ENCODE measurements at places on chromosomes 4 and X.

DNA sequence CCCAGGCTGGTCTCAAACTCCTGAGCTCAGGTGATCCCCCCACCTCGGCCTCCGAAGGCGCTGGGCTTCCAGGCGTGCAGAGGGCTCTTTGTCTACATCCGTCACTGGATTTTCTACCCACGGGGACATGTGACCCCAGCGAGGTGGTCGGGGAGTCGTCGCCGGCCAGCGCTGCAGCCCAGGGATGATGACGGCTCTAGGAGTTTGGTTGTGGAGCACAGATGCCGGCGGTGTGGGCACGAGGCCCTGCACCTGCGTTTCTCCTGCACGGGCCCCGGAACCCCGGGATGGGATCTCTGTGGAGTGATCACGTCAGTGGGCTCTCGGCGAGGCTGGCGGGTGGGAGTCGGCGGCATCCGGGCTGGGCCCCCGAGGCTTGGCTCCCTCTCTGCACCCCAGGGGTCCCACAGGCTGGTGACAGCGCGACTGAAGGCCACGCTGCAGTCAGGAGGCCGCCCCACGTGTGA lies 9.1 kb upstream of the GTPBP6 start:
- DNase-seq = no peak

DNA sequence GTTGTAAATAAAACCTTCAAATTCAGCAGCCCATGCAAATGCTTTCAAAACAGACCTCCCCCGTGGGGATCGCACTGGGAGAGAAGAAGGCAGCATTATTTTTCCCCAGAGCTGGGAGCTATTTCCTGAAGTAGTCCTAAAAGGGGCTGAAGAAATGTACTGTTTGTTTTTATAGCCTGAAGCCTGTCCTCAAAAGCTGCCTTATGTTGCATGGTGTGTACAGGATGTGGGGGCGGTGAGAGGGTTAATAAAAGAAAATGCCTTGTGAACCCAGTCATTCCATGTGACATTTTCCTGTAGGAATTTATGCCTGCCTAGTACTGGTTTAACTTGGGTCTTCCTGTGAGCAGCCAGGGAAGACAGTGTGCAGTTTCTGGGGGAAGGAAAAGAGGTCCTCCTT lies 144.1 kb downstream of the SOWAHB start:
- no peak for DNase-seq

GRCh38 chr4:137949746-137950145 lies 292.4 kb downstream of the SLC7A11 start:
- no peak for DNase-seq

- DNase-seq = no peak
Observed at GRCh38 chr4:127015667-127016117, 617.1 kb upstream of the INTU start.

DNA sequence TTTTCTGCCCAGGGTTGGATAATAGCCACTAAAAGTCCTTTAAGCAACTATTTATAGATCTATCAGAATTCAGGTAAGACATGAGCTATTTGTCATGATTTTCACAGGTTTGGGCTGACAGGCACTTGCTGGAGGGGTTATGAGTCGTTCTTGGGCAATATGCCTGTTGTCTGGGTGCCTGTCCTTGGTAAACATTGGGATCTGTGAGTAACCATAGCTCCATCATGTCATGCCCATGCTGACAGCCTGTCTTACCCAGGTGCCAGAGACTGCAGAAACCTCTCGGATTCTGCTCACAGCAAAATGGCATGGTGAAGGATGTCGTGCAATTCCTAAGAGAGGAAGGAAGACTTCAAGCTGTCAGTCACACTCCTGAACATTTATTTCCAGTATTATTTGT lies 116.0 kb upstream of the PUDP start:
- DNase-seq = no peak

- no peak for DNase-seq
Observed at GRCh38 chr4:108337923-108338322, 169.2 kb upstream of the LEF1 start.

- no peak for DNase-seq
Observed at GRCh38 chr4:39825741-39826231, 127.8 kb downstream of the UBE2K start.

- no peak for DNase-seq
Observed at GRCh38 chr4:37652747-37653527, 33.2 kb downstream of the RELL1 start.

DNA sequence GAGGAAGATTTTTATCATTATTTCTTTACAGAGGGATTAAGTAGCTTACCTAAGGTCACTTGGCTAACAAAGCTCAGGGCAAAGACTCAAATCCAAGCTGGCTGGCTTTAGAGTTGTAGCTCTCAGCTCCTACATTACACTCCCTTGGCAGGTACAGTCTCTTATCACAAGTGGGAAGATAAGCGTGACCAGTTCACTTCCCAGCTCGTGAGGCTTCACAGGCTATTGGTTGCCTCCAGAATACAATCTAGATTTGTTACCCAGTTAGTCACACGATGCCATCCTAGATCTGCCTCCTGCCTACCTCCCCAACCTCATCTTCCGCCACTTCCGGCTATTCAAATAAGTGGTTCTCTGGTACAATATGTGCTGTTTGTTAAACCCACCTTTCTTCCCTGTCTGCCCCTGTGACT lies 3.7 kb downstream of the MMRN1 start:
- no peak for DNase-seq

DNA sequence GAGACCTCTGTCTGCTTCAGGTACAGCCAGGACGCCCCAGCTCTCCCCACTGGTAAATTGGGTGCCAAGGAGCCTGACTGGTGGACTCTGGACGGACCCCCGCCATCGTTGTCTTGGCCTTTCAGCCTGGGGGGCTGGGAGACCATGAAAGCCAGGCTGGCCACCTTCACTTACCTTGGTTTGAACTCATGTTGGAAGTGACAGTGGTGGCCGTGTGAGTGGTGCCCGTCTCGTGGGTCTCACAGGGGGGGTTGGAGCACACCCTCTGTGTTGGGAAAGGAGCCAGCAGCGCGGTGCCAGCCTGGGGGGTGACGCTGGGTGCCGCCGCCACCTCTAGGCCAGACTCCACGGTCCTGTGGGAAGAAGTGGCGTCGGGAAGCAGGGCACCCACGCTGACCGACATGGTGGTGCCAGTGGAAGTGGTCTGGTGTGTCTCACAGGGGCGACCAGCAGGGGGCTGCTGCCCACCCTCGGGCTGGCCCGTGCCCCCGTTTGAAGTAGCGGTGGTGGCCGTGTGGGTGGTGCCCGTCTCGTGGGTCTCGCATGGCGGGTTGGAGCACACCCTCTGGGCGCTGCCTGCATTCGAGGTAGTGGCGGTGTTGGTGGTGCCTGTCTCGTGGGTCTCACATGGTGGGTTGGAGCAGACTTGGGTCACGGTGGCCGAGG lies 9.6 kb upstream of the RENBP start:
- DNase-seq = no peak

DNA sequence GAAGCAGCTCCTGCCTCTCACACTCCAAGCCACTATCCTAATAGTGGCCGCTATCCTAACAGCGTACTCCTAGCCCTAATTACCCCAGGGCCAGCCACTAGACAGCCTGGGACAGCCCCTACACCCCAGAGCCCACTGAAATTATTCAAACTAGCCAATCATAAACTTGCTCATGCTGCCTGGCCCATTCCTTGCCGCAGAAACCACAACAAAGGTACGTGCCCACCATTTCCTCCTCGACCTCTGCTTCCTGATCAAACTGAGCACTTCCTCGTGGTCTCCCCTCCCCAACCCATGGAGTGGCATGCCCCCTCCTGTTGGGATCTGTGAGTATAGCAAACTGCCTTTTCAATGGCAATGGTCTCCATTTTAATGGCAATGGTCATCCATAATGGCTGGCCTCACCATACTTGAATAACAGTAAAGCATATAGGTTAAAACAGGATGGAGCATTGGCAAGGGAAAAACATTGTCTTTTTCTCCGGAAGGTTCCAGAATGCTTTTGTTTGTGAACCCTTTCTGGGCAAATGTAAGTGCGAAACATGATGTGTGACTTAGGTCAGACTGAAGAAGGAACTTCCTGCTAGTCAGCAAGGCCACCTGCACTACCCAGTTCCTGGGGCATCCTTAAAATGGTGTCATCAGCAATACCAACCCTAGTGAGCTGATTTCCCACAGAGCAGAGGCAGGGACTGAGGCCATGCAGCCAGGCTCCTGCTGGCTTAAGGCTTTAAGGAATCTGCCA lies 107.1 kb upstream of the ATP6AP2 start:
- DNase-seq = no peak

DNA sequence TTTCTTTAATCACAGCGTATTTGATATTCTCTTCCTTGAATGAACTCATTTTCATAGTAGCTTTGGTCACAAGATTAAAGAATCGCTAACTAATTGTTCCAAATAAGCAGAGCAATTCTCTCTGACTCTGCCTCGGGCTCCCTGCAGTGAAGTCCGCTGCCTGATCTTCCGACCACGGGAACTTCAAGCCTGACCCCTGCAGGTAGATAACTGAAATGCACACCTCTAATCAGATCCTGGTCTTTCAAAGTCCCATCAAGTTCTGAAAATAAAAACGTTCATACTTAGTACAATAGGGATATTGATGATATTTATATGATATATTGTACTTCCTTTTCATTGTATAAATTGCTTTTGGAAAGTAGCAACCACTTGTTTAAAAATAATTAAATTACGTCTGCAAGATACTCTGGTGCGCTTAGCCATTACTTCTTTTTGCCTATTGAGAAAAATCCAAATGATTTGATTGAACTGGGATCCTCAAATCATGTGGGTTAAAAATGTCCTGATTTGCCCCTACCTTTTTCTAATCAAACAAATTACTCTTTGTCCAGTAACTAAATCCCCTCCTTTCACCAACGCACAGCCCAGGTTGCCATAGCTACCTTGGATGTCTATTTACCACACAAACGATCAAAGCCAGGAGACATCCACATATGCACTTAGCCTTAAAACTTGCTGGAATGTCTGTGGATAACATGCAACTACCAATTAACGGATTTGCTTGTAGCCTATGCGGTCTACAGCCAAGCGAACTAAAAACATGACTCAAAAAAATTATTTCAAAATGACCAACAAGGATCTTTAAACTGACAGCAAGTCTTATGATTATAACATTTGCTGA lies 4.2 kb downstream of the MID1 start:
- DNase-seq = no peak

- no peak for DNase-seq
Observed at GRCh38 chr4:65311120-65311519, 359.2 kb downstream of the EPHA5 start.

- peak; percentile 6 for DNase-seq
Observed at GRCh38 chr4:26372525-26373172, 51.8 kb downstream of the RBPJ start.

DNA sequence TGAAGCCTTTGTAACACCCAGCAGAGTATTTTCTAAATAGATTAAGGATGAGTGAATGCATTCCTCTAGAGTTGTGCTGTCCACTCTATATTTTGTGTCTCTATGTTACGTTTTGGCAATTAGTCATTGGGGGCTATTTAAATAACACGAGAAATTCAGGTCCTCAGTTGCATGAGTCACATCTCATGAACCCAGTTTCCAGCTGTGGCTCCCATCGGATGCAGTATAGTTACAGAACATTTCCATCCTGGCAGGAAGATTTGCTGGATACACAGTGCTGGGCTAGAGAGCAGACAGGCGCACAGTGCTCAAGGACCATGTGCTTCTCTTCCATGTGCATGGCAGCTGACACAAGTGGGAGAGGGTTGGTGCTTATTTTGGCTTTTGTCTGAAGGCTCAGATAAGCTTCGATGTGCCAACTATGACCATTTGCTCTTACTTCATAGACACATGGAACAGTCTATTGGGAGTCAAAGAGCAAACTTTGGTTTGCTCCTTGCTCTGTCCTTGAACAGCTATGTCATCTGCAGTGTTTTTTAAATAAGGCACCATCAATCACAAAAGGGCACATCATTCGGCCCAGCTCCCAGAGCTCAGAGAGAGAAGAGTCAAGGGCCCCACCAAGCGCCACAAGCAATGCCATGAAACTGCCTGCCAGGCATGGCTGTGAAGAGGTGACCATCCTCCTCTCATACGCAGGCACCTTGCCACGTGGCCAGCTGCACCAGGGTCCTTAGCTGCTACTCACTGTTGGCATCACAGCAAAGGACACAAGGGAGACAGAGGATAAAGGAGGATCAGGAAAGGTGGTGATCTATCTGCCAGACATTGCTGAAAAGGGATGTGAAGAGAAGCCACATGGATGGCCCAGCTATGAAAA lies 8.1 kb upstream of the STS start:
- DNase-seq = no peak

- no peak for DNase-seq
Observed at GRCh38 chrX:46398126-46398525, 147.1 kb downstream of the ZNF674 start.

GRCh38 chr4:22745234-22745633 lies 52.5 kb downstream of the GBA3 start:
- DNase-seq = no peak

GRCh38 chrX:151726751-151727150 lies 7.8 kb upstream of the CNGA2 start:
- DNase-seq = no peak
